ENCODE measurements at places on chromosomes 11 and 22.
A peak's percentile ranks its signal among the peaks of the same experiment; 100 is the strongest.

DNA sequence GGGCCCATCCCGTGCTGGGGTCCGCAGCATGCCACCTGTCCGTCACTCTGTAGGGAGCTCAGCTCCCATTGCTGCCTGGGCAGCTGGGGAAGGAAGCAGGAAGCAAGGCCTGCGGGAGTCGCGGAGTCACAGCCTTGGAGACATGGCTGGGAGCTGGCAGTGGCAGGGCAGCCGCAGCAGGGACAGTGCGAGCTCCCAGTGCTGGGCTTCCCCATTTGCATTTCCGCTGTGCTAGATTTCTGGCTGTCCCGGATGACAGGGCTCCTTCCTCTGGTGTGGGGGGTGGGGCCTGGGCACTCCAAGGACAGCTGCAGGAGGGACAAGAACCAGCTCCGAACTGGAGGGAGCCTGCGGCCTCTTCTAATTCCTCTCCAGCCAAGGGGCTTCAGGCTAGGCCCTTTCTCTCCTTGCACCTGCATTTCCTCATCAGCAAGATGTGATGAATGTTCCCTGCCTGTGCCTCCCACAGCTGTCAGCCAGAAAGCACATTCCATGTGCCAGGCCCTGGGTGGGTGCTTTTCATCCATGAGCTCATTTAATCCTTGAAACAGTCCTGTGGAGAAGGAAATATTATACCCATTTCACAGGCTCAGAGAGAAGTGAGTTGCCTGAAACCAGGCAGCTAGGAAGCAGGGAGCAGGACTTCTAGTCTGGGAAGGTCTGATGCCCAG is 48.0 kb downstream of the MYO7A start:
- no peak for DNase-seq

GRCh38 chr11:134367781-134368180 is 36.0 kb downstream of the GLB1L2 start:
- no peak for DNase-seq

- no peak for DNase-seq
Observed at GRCh38 chr11:43223026-43223425, 88.8 kb upstream of the API5 start.

DNA sequence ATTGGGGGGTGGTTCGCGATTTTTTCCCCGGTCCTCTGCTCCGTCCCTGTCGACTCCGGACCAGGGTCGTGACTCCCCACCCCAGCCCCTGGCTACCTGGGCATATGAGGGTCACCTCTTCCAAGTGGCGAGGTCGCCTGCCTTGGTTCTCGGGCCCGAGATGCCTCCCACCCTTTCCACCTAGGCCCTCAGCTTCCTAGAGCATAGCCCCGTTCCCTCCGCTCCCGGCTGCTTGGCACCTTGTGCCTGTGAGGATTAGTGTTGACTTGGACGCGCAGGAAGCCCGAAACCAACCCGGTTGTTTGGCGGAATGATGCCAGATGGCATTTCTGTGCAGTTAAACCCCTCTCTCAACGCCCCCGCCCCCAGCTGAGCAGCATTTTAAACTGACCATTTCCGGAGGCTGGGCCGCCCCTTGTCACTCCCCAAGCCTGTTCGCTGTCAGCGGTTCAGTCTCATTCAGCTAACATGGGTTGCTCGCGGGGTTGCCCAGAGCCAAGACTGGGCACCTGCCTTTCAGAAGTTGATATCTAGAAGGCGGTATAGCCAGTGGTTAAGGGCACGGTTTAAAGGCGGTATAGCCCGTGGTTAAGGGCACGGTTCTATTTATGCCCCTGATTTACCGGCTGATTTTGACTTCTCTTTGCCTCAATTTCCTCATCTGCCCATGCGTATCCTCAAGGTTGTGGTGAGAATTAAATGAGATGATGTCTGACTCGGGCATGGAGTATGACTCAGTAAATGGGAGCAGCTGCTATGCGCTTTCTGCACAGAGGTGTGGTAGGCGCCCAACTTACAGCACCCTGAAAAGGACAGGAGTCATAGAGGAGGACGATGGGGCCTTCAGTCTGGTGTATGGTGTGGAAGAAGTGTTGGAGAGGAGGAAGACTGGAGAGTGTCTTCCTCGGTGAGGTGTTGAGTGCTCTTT is 639 bp downstream of the INCENP start:
- DNase-seq: peak; percentile 64
